ENCODE measurements at places on chromosomes 11 and 22.

- DNase-seq: no peak
Observed at GRCh38 chr11:89436071-89436470, 55.1 kb downstream of the NOX4 start.

DNA sequence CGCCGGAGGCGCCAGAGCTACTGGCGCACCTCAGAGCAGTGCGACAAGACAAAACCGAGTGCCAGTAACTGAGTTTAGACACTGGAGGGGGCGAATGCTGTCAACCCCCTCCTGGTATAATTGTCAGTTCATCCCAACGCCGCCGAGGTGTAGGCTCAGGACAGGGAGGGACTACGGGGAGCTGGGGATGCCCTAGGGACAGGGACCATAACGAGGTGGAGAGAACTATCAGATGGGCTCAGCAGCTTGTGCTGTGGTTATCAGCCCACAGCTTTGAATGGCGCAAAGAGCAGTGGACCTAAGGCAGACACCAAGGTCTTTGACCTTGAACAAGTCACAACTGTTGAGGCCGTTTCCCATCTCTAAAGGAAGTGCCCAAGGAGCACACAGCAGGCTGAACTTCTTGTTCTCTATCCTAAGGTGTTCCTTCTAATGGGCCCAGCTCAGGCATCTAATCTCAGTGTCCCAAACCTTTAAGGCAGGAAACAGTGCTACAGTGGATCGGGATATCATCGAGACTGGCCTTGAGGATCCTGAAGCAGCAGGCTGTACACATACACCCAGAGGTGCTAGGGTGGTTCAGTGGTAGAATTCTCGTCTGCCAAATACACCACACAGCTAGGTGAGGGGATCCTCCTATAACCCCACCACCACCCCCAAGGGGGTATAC, 958 bp upstream of the TUT1 start:
- no peak for DNase-seq

DNA sequence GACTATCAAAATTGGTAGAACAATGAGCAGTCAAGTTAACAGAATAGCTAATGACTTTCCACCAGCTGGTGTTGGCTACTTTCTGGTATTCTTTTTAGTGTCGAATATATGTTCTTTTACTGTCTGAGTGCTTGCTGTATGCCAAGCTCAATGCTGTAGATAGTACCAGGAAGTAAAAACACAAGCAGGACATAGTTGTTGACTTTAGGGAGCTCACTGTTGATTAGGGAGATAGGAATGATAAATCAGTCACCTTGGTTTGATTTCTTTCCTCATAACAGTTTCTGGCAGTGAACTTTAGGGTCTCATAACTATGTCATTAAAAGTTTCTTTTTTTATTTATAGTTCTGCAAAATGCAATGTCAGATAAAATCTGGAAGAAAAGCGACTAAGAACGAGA, 9.0 kb downstream of the HMGXB4 start:
- no peak for DNase-seq

- no peak for DNase-seq
Observed at GRCh38 chr11:129976328-129976727, 26.3 kb downstream of the PRDM10 start.

GRCh38 chr11:86500500-86501140, 125.9 kb downstream of the CCDC81 start:
- DNase-seq: no peak

- no peak for DNase-seq
Observed at GRCh38 chr11:122126024-122126688, 10.1 kb upstream of the BLID start.

DNA sequence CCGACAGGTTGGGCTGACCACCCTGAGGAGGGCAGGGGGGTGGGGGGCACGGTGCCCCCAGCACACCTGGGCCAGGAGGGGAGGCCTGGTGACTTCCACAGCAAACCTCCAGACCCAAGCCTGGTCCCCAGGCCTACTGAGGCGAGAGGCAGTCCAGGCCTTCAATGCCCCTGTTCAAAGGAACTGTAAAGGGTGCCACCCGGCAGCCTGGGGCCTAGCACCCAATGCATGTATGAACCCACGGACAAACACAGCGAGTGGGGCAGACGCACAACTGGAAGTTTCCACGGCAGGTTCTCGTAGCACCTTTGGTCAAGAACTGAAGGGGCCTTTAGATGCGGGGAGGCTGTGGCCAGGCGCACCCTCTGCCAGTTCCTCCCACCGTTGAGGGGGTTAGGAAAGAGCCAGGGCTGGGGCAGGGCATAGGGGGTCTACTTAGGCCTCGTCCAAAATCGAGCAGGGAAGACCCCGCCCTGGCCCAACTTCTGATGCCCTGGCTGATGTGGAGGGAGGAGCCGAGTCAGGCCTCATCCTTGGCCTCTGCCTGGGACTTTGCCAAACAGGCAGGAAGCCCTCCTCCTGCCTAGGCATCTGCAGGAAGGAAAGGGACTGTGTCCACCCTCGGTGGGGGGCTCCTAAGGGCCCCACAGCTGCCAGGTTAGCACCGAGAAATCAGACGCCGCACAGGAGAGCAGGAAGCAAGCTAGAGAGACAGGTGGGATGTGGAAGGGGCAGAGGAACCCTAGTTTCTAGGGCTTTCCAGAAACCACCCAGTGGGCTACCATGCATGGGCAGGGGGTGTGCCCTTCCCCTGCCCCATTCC, 6.6 kb downstream of the CBX6 start:
- DNase-seq: no peak

- no peak for DNase-seq
Observed at GRCh38 chr11:99682646-99683045, 661.9 kb downstream of the CNTN5 start.

GRCh38 chr11:11440144-11440543, 87.1 kb upstream of the CSNK2A3 start:
- no peak for DNase-seq

DNA sequence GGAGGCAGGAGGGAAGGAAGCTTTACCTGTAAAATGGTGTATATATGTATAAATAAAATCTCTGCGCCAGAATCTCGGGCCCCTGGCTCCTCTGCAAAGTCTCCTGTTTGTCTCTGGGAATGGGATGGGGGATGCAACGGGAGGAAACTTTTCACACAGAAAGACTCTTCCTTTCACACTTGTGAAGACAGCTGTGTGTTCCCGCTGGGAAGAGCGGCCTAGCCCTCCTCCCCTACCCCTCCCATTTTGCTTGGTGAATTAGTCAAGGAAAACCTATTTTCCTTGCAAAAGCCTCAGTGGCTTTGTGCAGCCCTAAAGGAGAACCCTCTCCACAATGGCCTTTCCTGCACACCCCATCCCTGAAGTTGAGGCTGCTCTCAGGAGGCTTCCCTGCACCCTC, 9.4 kb upstream of the IGF2 start:
- DNase-seq: no peak

DNA sequence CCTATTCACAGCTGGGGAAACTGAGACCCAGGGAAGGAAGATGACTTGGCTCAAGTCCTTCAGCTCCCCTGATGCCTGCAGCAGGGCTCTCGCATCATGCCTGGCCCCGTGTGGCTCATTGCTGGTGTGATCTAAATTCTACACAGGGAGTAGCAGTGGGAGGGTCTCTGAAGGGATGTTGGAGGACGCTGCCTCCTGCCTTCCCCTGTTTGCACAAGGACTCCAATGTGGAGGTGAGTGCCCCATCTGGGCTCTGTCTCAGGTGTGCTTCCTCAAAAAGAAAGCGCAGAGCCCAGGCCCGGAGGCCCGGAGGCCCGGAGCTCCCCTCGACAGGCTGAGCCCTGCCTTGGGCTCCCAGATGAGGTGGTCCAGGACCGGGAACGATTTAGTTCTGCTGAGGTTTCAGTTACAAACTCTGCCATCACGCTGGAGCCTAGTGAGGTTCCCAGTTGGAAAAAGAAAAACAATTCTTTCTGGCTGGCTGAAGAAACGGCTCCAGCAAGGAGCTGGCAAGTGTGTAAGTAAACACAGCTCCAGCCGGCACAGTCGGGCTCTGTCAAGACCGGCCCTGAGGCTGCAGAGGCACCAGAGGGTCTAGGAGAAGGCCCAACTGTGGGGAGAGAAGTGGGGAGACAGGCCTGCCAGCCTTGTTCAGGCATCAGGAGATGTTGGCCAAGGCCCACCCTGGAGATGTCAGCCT, 49.8 kb downstream of the NAT10 start:
- DNase-seq: no peak

DNA sequence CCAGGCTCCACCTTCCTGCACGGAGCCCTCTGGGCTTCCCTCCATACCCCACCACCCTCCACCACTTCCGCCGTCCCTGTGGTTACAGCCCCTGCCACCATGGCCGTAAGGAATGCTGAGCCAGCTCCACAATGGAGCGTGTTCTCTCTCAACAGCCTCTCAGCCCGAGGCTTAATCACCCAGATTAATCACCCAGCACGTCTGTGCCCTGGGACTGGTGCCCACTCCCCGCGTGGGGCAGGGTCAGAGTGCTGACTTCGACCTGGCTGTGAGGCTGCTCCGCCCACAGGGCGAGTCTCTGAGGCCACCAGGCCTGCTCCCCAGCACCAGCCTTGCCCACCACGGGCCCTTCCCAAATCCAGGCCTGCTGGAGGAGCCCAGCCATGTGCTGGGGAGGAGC, 4.0 kb upstream of the TH start:
- DNase-seq: no peak

GRCh38 chr11:47395223-47396048, 13.0 kb upstream of the SLC39A13 start:
- no peak for DNase-seq

GRCh38 chr22:49701380-49702067, 126.1 kb downstream of the BRD1 start:
- DNase-seq: no peak

GRCh38 chr22:40400159-40400558, 29.8 kb downstream of the SGSM3 start:
- DNase-seq: no peak

DNA sequence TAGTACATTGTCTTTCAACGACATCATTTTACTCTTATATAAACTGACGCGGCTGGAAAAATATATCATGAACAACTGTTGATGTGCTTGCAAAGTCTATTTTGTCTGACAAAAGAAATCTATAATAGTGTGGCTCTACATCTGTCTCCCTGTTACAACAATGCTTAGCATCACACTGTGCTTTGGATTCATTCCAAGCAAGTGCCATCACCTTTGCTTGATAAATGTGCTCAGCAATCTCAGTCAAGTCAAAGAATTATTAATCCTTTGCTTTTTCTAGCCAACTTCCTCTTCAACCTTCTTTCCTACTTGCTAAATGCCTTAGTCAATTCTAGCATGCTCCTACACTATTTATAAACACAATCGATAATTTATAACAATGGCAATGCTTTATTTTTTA, 140.5 kb downstream of the FCHSD2 start:
- no peak for DNase-seq

GRCh38 chr11:131561501-131561900, 191.1 kb downstream of the NTM start:
- no peak for DNase-seq

- DNase-seq: no peak
Observed at GRCh38 chr22:36463783-36464184, 17.7 kb downstream of the TXN2 start.

- DNase-seq: no peak
Observed at GRCh38 chr11:8689726-8690255, 7.2 kb downstream of the RPL27A start.

Measured in amniotic stem cell (primary cell).